ENCODE measurements at places on chromosomes 11 and 22. TPM values are rescaled to one million over a fixed set of nuclear protein-coding genes. Genes with fewer than 3 reads are reported as not detected.

The MYEOV gene
- total RNA-seq = not detected

The CRYBA4 gene
- not detected for total RNA-seq

The IL10RA gene
- total RNA-seq = 3.0 TPM

The B3GAT1 gene
- total RNA-seq = 45.7 TPM

The OR56A3 gene
- not detected for total RNA-seq

DNA sequence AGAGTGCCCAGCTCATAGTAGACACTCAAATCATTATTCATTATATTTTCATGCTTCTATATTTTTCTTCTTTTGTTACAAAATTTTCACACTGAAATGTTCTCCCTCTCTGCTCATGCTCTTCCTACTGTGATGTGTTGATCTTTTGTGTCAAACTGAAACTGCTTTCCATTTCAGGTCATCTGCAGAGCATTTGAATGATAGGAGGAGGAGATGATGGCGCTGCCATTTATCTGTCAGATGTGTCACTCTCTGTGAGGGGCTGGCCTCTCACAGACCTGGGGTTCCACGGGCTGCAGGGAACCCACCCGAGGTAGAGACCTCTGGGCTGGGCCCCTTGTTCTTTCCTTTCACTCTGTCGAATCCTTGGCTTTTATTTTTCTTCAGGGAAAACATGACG is 41.1 kb downstream of the OR10A6 start:
- no peak for DNase-seq

Measured in cerebellum (tissue), 4 donors.